GM23338 (cell line): ENCODE measurements at places on chromosomes 12 and 14. TPM values are rescaled to one million over a fixed set of nuclear protein-coding genes. Genes with fewer than 3 reads are reported as not detected.

DNA sequence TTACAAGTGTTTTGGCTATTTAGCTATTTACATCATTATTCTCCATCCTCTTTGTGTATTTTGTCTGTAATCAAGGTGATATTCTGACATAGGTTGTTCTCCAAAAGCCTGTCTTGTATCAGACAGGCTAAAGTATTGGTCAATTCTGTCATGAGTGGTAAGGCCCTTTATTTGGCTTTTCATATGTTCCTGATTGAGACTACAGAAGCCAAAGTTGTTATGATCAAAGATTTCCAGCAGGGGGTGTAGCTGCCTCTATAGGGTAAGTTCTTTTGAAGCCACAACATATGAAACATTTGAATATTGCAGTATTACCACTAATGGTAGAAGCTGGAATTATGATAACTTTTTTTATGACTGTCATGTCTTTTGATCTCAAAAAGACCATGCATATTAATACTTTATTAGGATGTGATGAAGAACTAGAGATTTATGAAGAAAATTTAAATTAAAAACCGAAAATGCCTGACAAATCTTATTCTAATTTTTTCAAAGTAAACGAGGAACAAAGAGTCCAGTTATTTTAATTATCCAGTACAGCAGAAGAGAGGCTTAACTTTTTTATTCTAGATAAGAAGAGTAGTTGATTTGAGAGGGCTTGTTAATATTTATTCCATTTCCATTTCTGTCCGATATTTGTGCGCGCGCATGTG, 3.4 kb upstream of the ARHGAP5 start:
- no peaks in the 10 kb centered on the region for H3K27me3 ChIP-seq
- no peak overlapping the region for H3K27ac ChIP-seq
- H3K36me3 ChIP-seq = no peaks in the 10 kb centered on the region

DNA sequence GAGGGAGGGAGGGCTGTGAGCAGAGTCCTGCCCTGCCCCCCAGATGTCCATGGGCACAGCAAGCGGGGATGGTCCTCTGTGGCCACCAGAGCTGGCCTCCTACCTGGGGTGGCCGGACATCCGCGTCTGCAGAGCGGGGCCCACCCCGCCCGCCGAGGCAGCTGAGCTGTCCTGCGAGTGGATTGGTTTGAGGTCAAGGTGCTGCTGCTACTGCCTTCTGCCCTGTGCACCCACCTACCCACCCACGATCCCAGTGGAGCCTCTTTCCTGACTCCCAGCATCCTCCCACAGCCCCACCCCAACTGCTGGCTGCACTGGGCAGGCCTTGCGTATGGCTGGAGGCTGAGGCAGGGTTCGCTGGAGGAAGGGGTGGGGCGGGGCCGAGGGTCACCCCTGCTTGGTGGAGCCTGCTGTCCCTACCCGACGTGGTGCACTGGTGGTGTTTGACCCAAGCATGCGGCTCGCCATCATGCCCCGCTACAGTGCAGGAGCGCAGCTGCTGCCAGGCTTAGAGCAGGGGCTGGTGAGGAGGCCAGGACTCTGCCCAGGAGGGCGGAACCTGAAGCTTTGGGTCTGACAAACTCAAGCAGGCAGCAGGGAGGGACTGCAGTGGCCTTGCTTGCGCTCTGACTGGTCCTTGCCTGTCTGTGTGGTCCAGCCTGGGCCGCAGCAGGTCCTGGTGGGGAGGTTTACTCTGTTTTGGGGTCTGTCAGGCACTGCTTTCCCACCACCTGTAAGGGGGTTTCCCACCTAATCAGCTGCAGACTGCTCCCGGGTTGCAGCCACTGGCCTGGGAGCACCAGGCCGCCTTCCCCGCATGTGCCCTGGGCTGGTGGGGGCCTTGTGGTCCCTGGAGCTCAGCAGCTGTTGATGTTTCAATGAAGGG, 23.7 kb downstream of the CEP170B start:
- H3K36me3 ChIP-seq = no peaks in the 10 kb centered on the region
- H3K27me3 ChIP-seq = no peaks in the 10 kb centered on the region
- no peak overlapping the region for H3K4me3 ChIP-seq
- H3K4me1 ChIP-seq = no peaks in the 10 kb centered on the region

GRCh38 chr12:46458500-46459102, 86.0 kb upstream of the SLC38A2 start:
- H3K4me1 ChIP-seq = peaks cover 29% of the 10 kb centered on the region
- H3K4me3 ChIP-seq = no peak overlapping the region

DNA sequence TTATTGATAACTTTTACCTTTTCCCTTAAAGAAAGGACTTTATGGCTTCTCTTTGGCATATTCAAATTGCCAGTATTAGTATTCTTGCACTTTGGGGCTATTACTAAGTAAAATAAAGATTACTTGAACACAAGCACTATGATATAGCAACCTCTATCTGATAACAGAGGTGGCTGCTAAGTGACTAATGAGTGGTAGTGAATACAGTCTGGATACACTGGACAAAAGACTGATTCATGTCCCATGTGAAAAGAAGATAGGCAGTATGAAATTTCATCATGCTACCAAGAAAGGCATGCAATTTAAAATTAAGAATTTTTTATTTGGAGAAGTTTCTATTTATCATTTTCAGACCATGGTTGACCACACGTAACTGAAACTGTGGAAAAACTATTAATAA, 399.9 kb downstream of the FSCB start:
- DNase-seq = no peak
- H3K27me3 ChIP-seq = no peaks in the 10 kb centered on the region
- H3K27ac ChIP-seq = no peak overlapping the region
- no peaks in the 10 kb centered on the region for H3K4me1 ChIP-seq
- no peaks in the 10 kb centered on the region; the same call in 1 of the 2 replicates for H3K36me3 ChIP-seq

- H3K4me1 ChIP-seq = no peaks in the 10 kb centered on the region
- H3K36me3 ChIP-seq = peaks cover 14% of the 10 kb centered on the region
- no peak overlapping the region for H3K4me3 ChIP-seq
- no peak overlapping the region for H3K27ac ChIP-seq
- H3K27me3 ChIP-seq = no peaks in the 10 kb centered on the region
These were observed 148.2 kb downstream of the PLEKHA5 start for GRCh38 chr12:19277711-19278110.

DNA sequence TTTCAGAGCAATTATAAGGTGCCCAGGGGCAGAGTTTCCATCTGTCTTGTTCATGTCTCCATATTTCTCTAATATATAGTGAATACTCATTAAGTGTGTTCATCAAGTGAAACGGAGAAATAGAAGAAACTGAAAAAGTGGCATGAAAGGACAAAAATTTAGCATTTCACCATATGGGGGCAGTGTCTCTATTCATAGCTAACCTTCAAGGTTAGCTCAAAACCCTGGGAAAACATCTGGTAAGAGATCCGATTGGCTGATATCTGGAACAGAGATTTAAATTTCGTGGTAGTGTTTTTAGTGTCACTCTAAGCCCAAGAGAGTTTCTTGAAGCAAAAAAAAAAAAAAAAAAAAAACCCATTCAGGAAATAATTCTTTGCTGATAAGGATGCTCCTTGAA, 367.5 kb downstream of the DAD1 start:
- H3K4me1 ChIP-seq = no peaks in the 10 kb centered on the region; the same call in 1 of the 2 replicates
- no peak overlapping the region for H3K4me3 ChIP-seq
- H3K27ac ChIP-seq = no peak overlapping the region
- DNase-seq = peak; percentile 61
- H3K36me3 ChIP-seq = no peaks in the 10 kb centered on the region

DNA sequence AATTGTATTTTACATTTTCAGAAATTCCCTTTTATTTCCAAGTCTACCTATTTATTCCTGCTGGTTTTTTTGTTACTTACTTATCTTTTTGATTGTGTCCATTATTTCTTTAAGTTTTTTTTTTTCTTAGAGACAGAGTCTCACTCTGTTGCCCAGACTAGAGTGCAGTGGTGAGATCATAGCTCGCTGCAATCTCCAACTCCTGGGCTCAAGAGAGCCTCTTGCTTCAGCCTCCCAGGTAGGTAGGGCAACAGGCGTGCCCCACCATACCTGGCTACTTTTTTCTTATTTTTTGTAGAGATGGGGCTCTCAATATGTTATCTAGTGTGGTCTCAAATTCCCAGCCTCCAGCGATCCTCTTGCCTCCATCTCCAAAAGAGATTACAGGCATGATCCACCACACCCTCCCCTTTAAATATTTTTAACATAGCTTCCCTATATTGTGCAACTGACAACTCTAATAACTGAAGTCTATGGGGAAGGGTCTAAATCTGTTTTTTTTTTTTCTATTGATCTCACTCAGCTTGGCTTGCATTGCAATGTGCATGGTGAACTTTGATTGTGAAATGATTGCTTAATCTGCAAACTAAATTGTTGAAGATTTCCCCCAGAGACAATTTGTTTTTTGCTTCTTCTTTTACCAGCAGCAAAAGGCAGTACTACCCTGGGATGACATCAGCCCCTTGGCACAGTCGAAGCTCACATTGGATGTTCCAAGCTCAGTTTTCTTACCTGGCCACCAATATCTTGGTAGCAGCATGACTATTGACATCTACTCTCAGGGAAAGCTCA, 25.7 kb upstream of the COCH start:
- no peaks in the 10 kb centered on the region for H3K36me3 ChIP-seq
- no peaks in the 10 kb centered on the region for H3K4me1 ChIP-seq
- no peak for DNase-seq

DNA sequence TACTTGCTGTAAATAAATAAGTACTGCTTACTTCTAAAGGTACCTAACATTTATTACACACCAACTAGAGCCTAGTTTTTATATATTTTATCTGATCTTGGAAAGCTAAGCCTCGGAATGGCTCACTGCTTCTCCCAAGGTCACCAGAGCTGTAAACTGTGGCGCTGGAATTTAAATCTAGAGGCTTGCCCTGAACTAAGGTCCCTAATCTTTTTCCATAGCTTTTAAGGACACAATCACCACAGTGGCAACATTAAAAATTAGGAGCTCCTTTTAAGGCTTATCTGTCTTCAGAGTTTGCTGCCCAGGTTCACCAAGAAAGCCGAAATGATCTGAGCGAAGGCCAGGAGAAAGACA, 670 bp downstream of the CCNB1IP1 start:
- H3K4me3 ChIP-seq = peak overlapping the region; percentile 58
- no peaks in the 10 kb centered on the region for H3K27me3 ChIP-seq
- peak overlapping the region; percentile 84 for H3K27ac ChIP-seq
- H3K4me1 ChIP-seq = peaks cover 16% of the 10 kb centered on the region

DNA sequence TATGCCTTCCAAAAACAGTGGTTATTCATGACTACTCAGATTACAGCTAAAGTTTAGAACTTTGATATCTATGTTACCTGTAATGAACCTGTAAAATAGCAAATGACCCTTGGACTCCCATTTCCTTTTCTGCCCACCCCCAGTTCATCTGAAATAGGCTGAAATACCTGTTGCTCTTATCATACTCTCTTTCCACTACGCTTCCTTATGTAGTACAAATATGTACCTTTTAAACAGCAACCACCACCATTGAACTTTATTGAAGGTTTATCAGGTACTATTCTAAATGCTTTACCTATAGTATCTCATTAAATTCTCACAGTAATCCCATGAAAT, 239.7 kb downstream of the SSPN start:
- no peak overlapping the region for H3K4me3 ChIP-seq
- H3K36me3 ChIP-seq = no peaks in the 10 kb centered on the region; the same call in 1 of the 2 replicates
- H3K4me1 ChIP-seq = no peaks in the 10 kb centered on the region
- H3K27me3 ChIP-seq = no peaks in the 10 kb centered on the region

DNA sequence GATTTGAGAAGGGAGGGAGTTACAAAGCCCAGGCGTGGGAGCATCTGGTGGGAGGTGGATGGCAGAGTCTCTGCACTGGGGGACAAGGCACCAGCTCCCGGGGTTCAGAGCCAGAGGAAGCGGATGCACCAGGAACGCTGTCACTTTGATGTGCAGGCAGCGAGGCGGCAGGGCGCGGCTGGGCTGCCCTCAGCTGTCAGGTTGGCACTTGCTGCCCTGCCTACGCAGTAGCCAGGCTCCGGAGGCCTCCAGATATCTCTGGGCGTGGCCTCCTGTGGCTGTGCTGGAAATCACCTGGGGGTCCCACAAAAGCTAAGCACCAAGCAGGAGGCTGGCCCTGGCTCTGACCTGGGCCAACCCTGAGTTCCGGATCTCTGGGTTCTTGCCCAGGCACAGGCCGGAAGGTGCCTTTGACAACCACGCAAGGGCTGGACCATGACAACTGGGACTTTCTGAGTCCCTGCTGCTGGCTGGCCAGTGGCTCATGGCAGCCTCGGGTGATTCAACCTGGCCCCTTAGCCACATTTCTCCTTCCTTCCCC, 62.1 kb upstream of the MAP1LC3B2 start:
- no peaks in the 10 kb centered on the region for H3K27me3 ChIP-seq
- H3K4me3 ChIP-seq = no peak overlapping the region
- no peaks in the 10 kb centered on the region for H3K36me3 ChIP-seq
- no peak for DNase-seq
- H3K4me1 ChIP-seq = no peaks in the 10 kb centered on the region
- no peak overlapping the region for H3K27ac ChIP-seq

GRCh38 chr12:24360907-24361306, 411.4 kb upstream of the SOX5 start:
- no peaks in the 10 kb centered on the region for H3K27me3 ChIP-seq
- no peak overlapping the region for H3K4me3 ChIP-seq

- H3K4me3 ChIP-seq = no peak overlapping the region
- DNase-seq = no peak
- no peaks in the 10 kb centered on the region for H3K36me3 ChIP-seq
- H3K4me1 ChIP-seq = no peaks in the 10 kb centered on the region
- no peaks in the 10 kb centered on the region for H3K27me3 ChIP-seq
These were observed 30.8 kb downstream of the LGMN start for GRCh38 chr14:92717571-92718042.

DNA sequence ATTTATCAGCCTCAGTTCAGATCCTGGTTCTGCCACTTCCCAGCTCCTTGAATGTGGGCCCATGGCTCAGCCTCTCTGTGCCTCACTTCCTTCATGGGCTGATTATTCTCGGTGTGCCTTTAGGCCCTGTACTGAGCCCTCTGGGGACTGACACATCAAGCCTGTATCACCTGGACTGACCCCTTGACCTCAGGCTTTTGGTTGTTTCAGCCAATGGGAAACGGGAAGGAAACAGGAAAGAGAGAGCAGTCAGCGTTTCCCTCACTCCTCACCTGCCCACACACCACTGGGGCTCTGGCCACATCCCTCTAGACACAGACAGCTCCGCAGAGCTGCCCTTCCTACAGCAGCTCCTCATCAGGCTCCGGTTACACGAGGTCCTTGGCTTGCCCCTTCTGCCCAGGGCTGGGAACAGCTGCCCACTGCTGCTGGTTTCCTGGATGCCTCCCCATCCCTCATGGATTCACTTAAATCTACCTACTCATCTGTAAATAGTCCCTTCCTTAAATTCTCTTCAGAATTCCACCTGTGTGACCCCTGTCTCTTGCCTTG, 37.0 kb upstream of the ITPR2 start:
- no peaks in the 10 kb centered on the region for H3K4me1 ChIP-seq
- H3K27me3 ChIP-seq = no peaks in the 10 kb centered on the region
- H3K27ac ChIP-seq = no peak overlapping the region
- peak; percentile 23 for DNase-seq
- no peak overlapping the region for H3K4me3 ChIP-seq

GRCh38 chr12:40921563-40922163, 229.4 kb downstream of the CNTN1 start:
- no peaks in the 10 kb centered on the region for H3K36me3 ChIP-seq
- no peaks in the 10 kb centered on the region for H3K4me1 ChIP-seq
- peak; percentile 56 for DNase-seq
- no peak overlapping the region for H3K27ac ChIP-seq
- no peaks in the 10 kb centered on the region for H3K27me3 ChIP-seq

GRCh38 chr12:89999699-90000505, 291.3 kb upstream of the ATP2B1 start:
- no peaks in the 10 kb centered on the region for H3K36me3 ChIP-seq
- H3K27me3 ChIP-seq = no peaks in the 10 kb centered on the region
- peaks cover 9% of the 10 kb centered on the region for H3K4me1 ChIP-seq
- DNase-seq = no peak

The OR4E2 gene
- not detected in 2 replicates for total RNA-seq

The AICDA gene
- total RNA-seq = not detected in 2 replicates

The ZNF891 gene
- total RNA-seq = 5.4 and 5.5 TPM in 2 replicates

The RALGAPA1 gene
- 26.0 and 27.3 TPM in 2 replicates for total RNA-seq

The A2M gene
- total RNA-seq = not detected in 2 replicates

The OASL gene
- not detected in 2 replicates for total RNA-seq

The CMKLR1 gene
- 1.6 and 2.6 TPM in 2 replicates for total RNA-seq

The SOX5 gene
- 2.1 and 4.7 TPM in 2 replicates for total RNA-seq
